ENCODE measurements at places on chromosomes 1 and 21. TPM values are rescaled to one million over a fixed set of nuclear protein-coding genes. Genes with fewer than 3 reads are reported as not detected.

FAM72D gene
- total RNA-seq = not detected

- no peaks in the 10 kb centered on the region for H3K36me3 ChIP-seq
- no peak for DNase-seq
- H3K27me3 ChIP-seq = no peaks in the 10 kb centered on the region
- H3K4me1 ChIP-seq = peaks cover 96% of the 10 kb centered on the region
- no peak overlapping the region for H3K27ac ChIP-seq
Measured at GRCh38 chr1:61171346-61171745, 89.0 kb downstream of the NFIA start.

DNA sequence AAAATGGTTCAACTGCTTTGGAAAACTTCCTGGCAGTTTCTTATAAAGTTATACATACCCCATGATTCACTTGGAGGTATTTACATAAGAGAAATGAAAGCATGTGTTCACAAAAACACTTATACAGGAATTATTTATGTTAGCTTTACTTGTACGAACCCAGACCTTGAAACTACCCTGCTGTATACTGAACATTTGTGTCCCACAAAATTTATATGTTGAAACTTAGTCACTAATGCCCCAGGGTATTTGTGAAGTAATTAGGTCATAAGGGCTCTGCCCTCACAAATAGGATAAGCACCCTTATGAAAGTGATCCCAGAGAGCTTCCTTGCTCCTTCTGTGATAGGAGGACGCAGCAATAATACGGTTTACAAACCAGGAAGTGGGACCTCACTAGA lies 42.7 kb upstream of the B3GALT2 start:
- H3K27ac ChIP-seq = no peak overlapping the region
- no peaks in the 10 kb centered on the region for H3K36me3 ChIP-seq
- H3K4me3 ChIP-seq = no peak overlapping the region
- no peak for DNase-seq
- H3K4me1 ChIP-seq = peaks cover 7% of the 10 kb centered on the region

DNA sequence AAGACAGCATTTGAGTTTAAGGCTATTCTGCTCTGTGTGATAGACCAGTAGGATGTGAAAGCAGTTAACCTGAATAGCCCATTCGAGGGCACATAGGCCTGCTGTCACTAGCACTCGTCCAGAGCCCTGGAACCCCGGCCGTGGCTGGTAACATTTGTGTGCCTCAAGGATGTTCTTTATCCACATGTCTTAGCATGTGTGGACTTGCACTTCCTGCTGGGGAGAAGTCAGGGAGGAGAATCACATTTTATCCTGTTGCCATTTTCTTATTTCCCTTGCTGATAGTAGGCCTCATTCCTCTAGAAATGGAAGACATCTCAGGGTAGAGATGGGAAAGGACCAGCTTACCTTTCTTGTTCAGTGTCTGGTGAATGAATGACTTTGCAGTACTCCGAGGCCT lies 54.7 kb downstream of the VPS13D start:
- H3K27me3 ChIP-seq = no peaks in the 10 kb centered on the region
- no peaks in the 10 kb centered on the region for H3K4me1 ChIP-seq
- H3K27ac ChIP-seq = no peak overlapping the region

- H3K27me3 ChIP-seq = no peaks in the 10 kb centered on the region
- H3K4me3 ChIP-seq = no peak overlapping the region
Measured at GRCh38 chr21:41164981-41165655, 2.8 kb upstream of the BACE2 start.

C1orf94 gene
- not detected for total RNA-seq
